ENCODE measurements at places on chromosomes 13 and 19.

GRCh38 chr13:73235385-73235784 is 176.6 kb downstream of the KLF5 start:
- peak; percentile 13 for DNase-seq

- no peak for DNase-seq
Observed at GRCh38 chr13:107845911-107846310, 369.4 kb downstream of the LIG4 start.

DNA sequence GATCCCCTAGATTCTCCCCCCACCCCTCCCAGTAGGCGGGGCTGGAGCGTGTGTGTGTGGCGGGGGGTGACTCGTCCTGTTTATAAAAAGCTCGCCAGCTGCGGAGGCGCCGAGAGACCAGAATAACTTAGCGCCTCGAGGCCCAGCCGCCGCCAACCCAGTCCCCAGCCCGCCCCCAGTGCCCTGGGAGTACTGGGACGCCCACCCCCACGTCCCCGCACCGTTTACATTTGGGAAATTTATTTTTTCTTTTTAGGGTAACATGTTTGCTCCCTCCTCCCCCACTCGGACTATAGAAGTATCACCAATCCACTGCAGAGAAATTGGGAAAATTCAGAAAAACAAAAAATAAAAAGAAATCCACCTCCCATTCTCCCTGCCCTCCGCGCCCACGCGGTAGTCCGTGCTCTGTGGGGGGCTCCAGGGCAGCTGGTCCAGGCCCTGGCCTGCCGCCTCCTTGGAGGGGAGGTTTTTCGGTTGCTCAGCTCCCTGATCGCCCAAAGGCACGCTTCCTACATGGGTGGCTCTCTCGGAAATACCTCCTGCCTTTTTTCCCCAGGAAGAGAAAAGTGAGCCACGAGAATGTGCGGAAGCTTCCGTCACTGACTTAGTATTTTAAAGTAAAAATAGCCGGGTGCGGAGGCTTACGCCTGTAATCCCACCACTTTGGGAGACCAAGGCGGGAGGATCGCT is 1.5 kb upstream of the RAB3A start:
- peak; percentile 91 for DNase-seq

DNA sequence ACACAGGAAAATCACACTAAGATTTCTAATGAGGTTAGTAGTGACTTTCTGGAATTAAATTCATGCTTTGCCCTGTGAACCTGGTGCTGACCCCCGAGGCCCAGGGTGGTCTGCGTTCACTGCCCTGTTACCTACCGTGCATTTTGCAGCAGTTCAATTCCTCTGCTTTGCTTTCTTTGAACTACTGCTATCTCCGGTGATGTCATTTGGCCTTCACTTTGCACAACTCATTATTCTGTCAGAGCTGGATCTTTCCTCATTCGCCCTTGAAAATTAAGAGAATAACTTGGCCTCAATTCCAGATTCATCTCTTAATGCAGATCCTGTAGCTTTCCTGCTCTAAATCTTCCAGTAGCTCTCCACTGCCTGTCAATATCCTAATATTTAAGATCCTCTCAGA is 8.8 kb upstream of the LRRC63 start:
- DNase-seq: no peak

DNA sequence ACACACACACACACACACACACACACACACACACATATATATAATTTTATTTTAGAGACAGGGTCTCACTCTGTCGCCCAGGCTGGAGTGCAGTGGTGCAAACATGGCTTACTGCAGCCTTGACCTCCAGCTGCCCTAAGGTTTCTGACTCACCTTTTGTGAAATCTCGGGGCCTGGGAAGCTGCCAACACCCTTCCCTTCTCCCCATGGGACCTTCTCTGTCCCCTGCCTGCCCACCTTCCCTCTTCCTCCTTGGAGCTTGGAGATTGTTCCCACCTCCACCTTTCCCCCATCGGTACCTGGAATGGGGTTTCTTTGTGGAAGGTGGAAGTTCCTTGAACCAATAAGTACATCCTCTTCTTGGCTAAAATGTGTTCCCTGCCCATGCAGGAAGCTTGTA is 6.3 kb downstream of the ARRDC5 start:
- DNase-seq: no peak

DNA sequence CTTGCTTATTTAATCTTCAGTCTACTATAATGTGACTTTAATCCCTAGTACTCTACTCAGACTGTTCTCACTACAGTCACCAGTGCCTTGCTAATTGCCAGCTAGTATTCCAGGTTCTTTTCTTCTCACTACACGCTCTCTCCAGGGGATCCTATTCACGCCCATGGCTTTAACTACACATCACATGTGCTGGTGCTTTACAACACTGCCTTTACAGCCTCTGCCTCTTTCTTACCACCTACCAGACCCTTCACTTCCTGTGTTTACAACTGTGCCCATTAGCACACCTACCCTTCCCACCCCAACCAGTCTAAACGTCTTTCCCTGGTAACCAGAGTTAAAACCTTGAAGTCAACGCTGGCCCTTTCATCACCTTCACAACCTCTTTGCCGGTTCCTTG is 249.5 kb downstream of the DNAJC15 start:
- DNase-seq: no peak

GRCh38 chr13:98370806-98371515 is 193.9 kb upstream of the RNF113B start:
- DNase-seq: peak; percentile 77

- no peak for DNase-seq
Observed at GRCh38 chr13:35826626-35827254, 304.4 kb downstream of the DCLK1 start.

DNA sequence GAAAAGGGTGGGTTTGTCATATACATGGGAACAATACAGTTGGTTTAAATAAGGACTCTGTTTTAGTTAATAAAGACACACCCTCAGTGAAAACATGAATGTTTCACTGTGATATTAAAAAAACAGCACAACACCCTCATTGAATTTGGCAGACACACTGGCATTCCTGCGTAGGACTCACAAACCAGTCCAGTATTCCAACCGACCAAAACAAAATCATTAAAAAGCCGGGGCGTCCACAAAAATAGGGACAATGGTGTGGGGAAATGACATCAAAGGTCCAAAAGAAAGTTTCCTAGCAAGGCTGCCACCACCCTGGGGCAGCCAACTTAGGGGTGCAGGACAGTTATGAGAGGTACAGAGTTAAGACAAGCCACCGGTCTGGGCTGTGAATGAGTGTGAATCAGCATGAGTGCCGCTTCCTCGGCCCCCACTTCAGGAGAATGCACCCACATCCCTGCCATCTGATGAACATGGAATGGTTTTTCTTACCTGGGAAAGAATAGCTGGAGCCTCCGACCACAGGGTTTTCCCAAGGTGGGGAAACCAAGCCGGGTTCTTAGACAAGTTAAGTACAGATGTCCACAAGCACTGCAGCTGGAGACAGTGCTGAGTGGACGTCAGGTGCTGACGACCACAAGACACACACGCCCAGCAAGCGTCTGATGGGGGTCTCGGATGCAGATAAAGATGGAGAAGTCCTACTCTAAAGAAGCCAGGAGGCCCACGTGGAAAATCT is 73.3 kb downstream of the KLF2 start:
- DNase-seq: no peak

DNA sequence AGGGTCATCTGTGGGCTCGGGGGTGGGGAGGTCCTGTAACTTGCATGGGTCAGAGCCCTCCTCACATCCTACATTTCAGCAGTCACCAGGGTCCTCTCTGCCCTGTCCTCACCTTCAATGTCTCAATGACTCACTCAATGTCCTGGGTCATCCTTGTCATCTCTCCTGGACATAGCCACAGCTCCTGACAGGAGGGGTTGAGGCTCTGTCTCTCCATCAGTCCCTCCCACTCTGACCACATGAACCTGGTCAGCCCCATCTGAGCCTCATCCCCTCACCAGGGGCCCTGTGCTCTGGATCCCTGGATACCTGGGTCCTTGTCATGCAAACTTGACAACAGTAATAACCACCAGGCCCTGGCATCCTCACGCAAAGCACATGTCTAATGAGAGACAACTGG is 13.4 kb downstream of the CEACAM21 start:
- no peak for DNase-seq

GRCh38 chr13:24671386-24672113 is 8.7 kb upstream of the ATP12A start:
- DNase-seq: peak; percentile 71

Measured in muscle of back (tissue), 13 donors.